AML-193 (cell line): ENCODE measurements at places on chromosomes 1 and 21.

GRCh38 chr1:205260948-205261732 is 33.4 kb downstream of the TMCC2 start:
- peak; percentile 59 for DNase-seq

GRCh38 chr1:153474347-153474746 is 13.9 kb upstream of the S100A7 start:
- no peak for DNase-seq

DNA sequence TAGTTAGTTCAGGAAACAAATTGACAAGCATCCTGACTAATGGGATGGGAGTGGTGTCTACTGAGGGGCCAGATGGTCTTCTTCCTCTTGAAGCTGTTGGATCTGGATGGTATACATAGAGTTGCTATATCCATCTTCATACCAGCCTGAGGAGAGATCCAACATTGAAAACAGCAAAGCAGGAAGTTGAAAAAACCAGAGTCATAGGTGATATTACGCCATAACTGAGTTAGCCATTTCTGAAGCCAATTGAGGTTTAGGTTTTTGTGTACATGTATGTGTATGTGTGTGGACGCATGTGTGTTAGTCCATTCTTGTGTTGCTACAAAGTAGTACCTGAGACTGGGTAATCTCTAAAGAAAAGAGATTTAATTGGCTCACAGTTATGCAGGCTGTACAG is 2.3 kb upstream of the TSPAN2 start:
- DNase-seq = peak; percentile 66

- no peak for DNase-seq
Measured at GRCh38 chr1:57329937-57330336, 93.9 kb downstream of the DAB1 start.

GRCh38 chr1:160963521-160963920 is 8.9 kb upstream of the ITLN2 start:
- DNase-seq = no peak

DNA sequence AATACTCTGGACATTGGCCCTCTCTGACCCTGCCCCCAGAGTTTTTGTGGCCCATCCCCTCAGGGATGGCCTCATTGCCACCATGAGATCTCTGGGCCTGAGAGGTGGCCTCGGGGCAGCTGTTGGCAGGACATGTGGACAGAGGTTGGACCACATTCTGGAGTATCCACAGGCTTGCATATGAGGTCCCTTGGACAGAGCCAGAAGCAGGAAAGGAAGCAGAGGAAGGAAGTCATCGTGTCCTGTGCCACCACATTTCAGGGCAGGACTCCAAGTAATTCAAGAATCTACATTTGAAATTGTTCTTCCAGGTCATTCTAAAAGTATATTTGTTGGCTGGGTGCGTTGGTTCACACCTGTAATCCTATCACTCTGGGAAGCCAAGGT is 95.9 kb upstream of the PPP2R5A start:
- no peak for DNase-seq

GRCh38 chr1:89312572-89312971 is 39.9 kb upstream of the GBP5 start:
- DNase-seq = peak; percentile 12
